ENCODE measurements at places on chromosomes 16 and 17.

- DNase-seq = no peak
Observed at GRCh38 chr16:6211644-6212043, 1114.0 kb upstream of the EEF2KMT start.

GRCh38 chr17:73840829-73841228 is 196.6 kb upstream of the SDK2 start:
- DNase-seq = no peak

DNA sequence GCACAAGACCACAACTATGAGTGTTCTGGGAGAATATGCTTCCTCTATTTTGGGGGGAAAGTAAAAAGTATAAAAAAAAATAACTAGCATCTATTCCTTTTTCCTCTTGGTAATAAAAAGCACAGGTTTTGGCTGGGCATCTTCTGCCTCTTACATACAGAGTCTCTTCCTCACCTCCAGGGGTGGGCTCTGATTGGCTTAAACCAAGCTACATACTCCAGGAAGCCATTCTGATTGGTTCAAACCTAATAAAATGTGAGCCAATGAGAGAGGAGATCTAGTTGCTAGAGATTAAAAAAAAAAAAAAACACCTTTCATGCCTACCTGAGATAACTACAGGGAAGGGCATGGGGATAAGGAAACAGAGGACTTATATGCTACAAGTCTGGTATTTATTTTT is 365.9 kb upstream of the ERCC4 start:
- no peak for DNase-seq

- DNase-seq = no peak
Observed at GRCh38 chr16:2663553-2664546, 18.5 kb upstream of the KCTD5 start.

GRCh38 chr16:59252317-59252716 is 518.2 kb upstream of the GOT2 start:
- no peak for DNase-seq

- no peak for DNase-seq
Observed at GRCh38 chr16:54116124-54116655, 170.4 kb downstream of the IRX3 start.

GRCh38 chr16:85502357-85502756 is 110.8 kb upstream of the GSE1 start:
- no peak for DNase-seq

DNA sequence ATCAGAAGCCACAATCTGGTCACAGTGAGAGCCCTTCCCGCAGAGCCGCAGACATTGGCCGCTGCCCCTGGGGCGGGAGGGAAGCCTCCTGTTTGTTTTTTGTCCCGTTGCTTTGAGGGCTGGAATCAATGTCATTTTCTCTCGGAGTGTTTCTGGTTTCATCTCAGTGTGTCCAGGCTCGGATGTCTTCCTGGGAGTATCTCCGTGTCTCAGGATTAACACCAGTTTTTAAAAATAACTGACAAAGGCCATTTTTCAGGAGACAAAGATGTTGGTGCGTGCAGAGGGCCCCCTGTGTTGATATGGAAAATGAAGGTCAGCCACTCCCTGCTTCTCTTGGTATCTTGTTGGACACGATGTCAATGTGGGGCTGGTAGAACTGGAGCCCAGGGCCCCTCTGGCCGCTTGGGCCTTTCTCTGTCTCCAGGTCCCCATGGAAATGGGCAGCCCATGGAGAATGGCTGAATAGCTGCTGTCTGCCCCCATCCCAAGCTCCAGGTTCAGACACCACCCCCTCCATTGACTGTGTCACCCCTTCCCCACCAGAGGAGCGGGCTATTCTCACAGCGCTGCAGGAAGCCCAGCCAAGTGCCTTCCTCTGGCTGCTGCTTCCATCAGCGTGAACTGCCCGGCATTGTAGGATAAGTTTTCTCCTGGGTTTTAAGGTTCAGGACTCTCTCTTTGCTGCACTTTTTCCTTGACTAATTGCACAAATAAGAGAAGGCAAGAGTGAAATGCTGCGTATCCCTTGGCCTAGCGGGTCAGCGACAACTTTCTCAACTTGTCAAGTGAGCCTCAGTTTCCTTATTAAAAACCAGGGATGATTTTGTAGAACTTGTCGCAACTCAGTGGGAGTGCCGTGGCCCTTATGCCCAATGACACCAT is 72.2 kb upstream of the METTL9 start:
- no peak for DNase-seq

DNA sequence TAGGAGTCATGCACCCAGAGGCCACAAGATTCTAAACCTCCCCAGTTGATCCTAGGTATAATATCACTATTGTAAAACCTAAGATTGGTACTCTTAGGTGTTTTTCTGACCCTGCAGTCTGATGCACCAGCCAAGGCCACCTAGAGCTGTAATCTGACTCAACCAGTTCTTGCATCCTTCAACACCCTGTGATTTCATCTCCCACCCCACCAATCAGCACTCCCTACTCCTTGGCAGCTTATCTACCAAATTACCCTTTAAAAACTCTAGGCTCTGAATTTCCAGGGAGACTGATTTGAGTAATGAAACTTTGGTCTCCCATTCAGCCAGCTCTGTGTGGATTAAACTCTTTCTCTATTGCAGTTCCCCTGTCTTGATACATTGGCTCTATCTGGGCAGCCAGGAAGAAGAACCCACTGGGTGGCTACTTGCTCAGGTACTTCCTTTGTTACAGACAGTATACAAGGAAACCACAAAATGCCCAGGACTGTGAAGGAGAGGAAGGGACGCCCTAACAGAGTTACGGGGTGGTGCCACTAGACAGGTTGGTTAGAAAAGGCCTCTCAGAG is 1.2 kb upstream of the CDIP1 start:
- no peak for DNase-seq

- peak; percentile 56 for DNase-seq
Observed at GRCh38 chr17:50289991-50290702, 15.9 kb downstream of the TMEM92 start.

DNA sequence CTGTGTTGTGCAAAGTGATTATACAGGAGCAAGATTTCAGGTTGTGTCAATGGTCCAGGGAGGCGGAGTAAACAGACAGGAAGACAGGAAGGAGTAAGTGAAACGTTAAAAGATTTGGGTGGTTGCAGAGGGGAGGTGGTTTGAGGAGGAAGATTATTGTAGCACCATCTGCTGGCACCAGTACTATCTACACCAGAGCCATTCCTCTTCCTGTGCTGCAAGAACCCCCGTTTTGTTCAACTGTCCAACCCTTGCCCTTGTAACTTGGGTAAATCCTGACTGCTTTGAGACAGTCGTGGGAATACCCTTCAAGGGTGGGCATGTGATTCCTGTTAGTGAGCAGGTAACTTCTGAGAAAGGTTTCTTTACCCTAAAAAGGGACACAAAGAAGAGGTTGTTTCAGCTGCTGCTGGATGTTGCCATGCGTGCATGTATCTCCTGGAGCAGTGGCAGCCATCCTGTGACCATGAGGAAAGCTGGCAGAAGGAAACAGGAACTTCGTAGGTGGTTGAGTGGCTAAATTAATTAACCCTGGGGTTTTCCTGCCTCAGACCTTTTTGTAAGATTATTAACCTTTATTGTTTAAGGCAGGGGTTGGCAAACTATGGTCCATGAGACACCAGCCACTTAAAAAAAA is 124.1 kb downstream of the PRKCA start:
- no peak for DNase-seq

DNA sequence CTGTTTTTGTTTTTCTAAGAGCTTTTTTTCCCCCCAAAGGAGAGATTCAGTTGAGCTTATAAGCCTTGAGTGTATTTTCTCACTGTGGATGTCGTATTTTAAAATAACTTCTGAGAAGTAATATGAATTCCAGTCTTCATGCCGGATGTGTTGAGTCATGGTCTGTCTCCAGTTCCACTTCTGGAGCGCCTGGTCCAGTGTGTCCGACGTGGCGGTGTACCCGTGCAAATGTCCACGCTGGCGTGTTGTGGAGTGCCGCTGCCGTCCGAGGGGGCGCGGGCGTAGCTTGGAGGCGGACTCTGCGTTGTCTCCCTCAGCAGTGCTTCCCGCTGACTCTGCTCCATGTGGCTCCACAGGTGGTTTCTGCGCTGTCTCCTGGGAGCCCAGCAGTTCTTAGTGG is 60.9 kb upstream of the ZNF750 start:
- DNase-seq = no peak

GRCh38 chr17:8225813-8226535 is 15.6 kb upstream of the AURKB start:
- DNase-seq = peak; percentile 62

DNA sequence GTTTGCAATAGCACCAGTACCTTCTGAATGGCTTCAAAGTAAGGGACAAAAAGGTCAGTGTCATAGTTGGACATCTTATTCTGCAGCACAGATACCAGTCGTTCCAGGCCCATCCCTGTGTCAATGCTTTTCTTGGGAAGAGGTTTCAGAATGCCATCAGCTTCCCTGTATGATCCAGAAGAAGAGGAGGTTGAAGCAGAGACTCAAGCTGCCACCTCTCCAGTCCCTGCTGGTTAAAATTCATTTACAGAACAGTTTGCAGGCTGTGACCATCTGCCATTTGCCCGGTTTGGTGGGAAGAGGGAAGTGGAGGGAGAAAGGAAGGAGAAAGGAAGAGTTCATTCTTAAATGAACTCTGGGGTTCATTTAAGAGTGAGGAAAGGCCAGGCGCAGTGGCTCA is 18.4 kb upstream of the EXOSC6 start:
- DNase-seq = no peak

GRCh38 chr17:63984651-63985386 is 12.1 kb upstream of the SCN4A start:
- DNase-seq = peak; percentile 39

DNA sequence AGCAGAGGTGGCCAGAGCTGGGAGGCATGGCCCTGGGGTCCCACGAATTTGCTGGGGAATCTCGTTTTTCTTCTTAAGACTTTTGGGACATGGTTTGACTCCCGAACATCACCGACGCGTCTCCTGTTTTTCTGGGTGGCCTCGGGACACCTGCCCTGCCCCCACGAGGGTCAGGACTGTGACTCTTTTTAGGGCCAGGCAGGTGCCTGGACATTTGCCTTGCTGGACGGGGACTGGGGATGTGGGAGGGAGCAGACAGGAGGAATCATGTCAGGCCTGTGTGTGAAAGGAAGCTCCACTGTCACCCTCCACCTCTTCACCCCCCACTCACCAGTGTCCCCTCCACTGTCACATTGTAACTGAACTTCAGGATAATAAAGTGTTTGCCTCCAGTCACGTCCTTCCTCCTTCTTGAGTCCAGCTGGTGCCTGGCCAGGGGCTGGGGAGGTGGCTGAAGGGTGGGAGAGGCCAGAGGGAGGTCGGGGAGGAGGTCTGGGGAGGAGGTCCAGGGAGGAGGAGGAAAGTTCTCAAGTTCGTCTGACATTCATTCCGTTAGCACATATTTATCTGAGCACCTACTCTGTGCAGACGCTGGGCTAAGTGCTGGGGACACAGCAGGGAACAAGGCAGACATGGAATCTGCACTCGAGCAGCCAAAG is 2.3 kb downstream of the CSF3 start:
- DNase-seq = no peak

GRCh38 chr17:3636908-3637373 is 381 bp downstream of the CTNS start:
- no peak for DNase-seq

GRCh38 chr16:46688101-46688653 is 801 bp downstream of the VPS35 start:
- no peak for DNase-seq

DNA sequence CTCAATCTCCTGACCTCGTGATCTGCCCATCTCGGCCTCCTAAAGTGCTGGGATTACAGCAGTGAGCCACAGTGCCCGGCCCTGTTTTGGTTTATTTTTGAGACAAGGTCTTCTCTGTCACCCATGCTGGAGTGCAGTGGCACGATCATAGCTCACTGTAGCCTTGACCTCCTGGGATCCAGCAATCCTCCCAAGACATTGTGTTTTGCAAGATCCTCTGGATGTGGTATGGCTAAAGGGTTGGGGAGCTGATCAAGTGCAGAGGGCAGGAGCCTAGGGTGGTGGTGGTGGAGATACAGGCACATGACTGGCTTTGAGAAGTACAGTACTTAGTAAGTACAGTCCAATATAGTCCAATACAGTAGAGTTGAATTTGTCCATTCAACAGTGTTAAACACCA is 16.6 kb upstream of the TNS4 start:
- DNase-seq = no peak

GRCh38 chr16:81814751-81815428 is 35.8 kb downstream of the PLCG2 start:
- DNase-seq = no peak

DNA sequence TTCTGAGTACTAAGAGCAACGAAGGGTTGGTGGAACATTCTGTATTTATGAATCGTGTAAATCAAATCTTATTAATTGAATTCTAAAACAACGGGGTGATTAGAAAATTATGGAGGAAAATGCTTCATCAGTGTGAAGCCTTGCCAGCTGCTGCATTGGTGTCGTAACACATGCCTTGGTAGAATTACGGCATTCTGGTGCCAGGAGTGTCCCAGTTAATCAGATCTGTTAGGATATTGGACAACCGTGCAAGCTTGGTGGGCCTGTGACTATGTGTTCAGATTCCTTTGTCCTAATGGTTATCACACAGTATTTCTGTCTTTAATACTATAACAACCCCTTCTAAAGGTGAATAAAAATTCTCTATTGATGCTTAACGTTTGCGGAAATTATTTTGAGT is 44.2 kb upstream of the TANC2 start:
- no peak for DNase-seq

DNA sequence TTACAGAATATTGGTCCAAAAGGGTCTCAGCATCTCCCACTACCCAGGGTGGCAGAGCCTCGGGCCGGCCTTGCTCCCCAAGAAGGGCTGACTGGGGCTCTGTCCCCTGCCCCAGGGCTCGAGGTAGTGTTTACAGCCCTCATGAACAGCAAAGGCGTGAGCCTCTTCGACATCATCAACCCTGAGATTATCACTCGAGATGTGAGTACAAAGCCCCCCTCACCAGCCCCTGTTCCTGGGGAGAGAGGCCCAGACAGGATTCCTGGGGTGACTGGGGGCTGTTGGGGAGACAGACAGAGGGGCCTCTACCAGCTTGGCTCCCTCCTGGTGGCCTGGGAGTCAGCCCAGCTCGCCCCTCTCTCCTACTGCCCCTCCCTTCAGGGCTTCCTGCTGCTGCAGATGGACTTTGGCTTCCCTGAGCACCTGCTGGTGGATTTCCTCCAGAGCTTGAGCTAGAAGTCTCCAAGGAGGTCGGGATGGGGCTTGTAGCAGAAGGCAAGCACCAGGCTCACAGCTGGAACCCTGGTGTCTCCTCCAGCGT is 6.1 kb upstream of the NLRC5 start:
- no peak for DNase-seq

GRCh38 chr17:72119873-72120641 is 763 bp upstream of the SOX9 start:
- peak; percentile 70 for DNase-seq

GRCh38 chr17:32609085-32609484 is 122.3 kb downstream of the CDK5R1 start:
- no peak for DNase-seq
